Right kidney (tissue), 9 donors: ENCODE measurements at places on chromosomes 16 and 17.

DNA sequence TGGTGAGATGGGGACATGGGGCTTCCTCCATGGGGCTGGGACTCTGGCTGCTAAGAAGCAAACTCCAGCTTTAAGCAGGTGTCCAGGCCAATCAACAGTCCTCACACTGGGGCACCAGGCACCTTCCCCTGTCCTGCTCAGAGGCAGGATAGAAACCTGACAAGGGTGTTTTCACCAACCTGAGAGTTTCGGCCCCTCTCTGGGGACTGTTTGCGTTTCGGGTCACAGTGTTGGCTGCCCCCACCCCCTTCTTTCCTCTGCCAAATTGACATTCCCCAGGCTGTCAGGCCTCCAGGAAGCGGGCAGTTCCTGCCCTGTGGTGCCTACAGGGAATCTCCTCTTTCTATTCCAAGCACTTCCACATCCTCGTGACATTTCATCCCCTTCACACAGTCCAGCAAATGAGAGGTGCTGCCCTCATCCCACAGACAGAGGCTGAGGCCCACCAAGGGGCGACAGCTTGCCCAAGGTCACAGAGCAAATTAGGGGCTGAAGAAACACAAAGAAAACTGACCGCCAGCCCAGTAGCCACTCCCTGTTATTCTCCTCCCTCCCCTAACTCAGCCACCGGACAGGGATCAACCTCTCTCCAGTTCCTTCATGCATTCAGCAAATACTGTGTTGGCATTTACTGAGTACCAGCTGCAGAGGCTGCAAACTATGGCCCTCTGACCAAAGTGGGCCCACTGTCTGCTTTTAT lies 38.0 kb downstream of the MMP15 start:
- peak; percentile 37 for DNase-seq

DNA sequence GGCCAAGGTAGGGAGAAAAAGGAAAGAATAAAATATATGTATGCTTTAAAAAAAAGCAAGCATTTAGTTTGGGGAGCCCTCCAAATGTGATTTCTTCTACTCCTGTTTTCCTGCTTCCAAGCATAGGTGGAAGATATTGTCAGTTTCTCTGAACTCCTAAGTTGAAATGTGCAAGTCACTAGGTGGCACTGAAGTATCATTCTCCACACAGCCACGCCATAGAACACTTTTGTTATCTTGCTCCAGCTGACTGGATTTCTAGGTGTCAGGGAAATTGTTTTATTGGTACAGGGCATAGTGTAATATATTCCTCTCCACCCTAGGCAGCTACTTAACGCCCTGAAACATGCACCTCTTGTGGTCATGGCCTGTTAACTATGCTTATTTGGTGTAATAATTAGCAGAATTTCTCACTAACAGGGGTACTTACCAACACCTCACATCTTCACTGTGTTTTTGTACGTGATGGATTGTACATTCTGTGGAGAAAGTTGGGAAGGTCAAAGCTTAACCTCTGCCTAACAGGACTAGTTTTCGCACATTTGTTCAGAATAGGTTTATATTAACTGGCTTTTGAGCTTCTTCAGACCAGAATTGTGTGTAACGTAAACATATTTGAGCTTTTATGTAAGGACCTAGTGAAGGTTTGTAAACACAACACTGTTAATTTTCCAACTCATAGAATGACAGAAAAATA lies 69.3 kb downstream of the FTO start:
- peak; percentile 38 for DNase-seq

DNA sequence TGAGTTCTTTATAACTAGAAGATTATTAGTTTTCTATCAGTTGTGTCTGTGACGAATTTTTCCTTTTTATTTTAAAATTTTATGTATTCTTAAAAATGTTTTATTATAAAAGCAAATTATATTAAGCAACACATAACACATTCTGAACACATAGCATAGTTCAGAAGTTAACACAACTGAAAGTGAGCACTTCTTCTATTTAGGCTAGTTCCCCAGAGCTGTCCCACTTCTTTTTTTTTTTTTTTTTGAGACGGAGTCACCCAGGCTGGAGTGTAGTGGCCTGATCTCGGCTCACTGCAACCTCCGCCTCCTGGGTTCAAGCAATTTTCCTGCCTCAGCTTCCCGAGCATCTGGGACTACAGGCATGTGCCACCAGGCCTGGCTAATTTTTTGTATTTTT lies 37.7 kb upstream of the ALDH3A2 start:
- no peak for DNase-seq

- DNase-seq = no peak
These were observed 28.8 kb downstream of the SYT17 start for GRCh38 chr16:19196871-19197270.

GRCh38 chr17:16962804-16963203 lies 9.1 kb downstream of the TNFRSF13B start:
- no peak for DNase-seq

DNA sequence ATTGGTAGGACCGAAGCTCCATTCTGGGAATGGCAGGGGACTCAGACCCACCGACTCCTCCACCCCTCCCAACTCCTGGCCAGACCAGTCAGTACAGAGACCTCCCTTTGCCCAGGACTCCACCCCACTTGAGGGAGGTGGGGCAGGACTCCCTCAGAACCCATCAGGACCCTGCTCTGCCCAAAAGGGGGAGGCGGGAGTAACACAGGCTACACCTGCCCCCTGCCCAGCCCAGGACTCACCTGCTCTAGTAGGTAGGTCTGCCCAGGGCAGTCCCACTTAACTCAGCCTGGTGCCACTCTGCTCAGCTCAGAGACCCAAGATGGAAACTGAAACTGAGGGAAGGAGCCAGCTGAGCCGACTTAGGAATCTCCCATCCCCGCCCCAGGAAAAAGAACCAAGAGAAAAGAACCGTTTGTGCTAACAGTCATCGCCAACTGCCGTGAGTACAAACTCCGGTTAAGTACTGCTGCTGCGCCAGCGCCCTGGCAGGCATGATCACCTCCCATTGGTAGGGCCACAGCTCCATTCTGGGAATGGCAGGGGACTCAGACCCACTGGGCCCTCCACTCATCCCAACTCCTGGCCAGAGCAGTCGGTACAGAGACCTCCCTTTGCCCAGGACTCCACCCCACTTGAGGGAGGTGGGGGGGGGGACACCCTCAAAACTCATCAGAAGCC lies 503 bp downstream of the DHX58 start:
- DNase-seq = no peak

DNA sequence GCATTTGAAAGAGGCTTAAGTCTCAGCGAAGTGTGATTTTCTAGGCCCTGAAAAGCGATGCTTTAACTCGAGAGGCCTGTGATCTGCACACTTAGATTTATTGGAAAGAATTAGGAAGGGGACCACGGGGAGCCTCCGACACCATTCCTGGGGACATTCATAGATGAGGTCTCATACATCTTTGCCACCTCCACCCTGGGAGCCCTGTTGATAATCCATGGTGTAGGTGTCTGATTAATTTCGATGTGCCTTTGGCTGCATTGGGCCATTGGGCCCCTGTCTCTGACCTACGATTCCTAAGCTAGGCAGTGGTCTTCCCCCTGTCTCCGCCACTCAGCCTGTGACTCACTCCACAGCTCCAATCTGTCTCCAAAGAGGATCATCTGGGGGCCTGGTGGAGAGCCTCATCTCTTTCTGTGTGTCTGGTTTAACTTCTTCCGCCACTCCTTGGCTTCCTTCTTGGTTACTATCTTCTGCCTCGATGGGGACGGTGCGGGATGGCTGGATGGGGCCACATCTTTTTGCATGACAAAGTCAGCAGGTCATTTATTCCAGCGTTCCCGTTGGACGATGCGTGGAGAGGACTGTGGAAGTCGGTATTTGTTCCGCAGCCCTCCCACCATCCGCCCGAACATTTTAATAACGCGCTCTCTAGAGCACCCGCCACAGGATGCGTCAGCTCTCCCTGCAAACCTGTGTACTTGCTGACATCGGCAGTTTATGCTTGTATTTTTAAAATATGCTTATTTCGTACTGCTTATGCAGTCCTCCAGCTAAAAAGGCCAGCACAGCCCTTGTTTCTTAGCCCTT lies 109.3 kb downstream of the IRX3 start:
- DNase-seq = no peak

DNA sequence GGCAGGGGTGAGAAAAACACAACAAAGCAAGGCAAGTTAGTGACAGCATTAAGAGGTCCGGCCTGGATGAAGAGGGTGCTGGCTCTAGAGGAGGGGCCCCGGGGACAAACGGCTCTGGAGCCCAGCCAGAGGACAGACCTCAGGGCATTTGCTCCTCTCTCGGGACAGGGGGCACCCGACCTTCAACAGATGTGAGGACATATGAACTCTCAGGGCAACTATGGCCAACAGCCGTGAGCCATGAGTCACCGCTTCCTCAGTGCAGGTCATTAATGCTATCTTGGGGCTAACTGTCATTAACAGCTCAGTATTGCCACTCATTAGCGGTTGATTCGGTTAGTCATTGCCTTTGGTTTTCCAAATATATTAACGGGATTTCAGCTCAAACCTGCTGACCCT lies 9.7 kb upstream of the ARL5C start:
- no peak for DNase-seq

GRCh38 chr16:84378567-84378966 lies 10.2 kb downstream of the ATP2C2 start:
- no peak for DNase-seq

- no peak for DNase-seq
These were observed 7.1 kb downstream of the AKAP1 start for GRCh38 chr17:57092171-57092570.

DNA sequence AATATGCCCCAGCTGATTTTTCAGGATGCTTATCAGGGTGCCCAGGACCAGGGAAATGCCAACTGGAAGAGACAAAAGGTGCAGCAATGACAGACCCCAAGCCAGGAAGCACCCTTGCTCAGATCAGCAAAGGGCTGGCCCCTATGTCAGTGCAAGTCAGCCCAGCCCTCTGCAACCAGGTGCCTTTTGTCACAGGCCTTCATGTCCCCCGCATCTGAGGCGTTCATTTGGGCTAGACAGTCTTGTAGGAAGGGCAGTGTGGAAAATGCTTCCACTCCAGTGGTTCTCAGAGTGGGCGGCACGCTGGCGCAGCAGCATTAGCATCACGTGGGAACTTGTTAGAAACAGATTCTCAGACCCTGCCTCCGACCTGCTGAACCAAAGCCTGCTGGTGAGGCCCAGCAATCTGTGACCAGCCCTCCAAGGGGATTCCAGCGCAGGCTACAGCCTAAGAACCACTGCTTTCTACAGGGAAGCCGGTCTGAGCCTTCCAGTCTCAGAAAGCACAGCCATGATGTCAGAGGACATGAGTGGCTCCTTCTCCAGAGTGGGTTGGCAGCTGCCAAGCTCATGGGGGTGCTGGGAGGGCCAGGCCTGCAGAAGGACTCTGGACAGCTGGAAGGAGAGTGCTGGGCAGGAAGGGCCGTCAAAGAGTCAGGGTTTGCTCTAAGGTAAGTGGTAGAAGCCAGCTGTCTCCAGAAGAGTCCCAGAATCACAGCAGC lies 13.1 kb downstream of the SLC47A2 start:
- DNase-seq = peak; percentile 70

DNA sequence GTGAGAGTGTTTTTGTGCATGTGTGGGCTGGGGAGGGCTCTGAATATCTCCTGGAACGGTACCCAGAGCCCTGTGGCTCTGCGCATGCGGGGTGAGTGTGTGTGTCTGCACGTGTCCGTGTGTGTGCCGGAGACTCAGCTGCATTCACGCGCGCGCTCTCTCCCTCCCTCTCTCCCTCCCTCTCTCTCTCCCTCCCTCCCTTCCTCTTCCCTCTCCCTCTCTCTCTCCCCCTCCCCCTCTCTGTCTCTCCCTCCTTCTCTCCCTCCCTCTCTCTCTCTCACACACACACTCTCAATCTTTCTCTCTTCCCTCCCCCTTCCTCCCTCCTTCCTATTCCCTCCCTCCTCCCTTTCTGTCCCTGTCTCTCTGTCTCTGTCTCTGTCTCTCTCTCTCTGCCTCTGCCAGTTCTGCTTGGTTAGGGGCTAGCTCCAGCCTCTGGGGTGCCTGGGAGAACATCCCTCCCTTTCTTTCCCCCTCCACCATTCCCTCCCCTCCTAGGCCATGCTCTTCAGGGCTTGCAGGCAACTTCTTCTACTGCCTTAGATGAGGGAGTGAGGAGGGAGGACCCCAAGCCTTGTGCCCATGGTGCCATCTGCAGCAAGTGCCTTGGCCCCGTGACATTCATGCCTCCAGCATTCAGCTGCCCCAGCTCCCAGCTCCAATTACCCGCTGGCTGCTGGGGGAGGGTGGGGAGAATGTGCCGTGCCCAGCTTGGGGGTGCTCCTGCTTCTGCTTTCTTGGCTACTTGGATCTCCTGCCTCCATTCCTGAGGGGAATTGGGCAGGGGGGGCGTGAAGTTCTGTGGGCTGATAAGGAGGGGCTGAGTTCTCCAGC lies 6.4 kb downstream of the THRA start:
- DNase-seq = peak; percentile 85

DNA sequence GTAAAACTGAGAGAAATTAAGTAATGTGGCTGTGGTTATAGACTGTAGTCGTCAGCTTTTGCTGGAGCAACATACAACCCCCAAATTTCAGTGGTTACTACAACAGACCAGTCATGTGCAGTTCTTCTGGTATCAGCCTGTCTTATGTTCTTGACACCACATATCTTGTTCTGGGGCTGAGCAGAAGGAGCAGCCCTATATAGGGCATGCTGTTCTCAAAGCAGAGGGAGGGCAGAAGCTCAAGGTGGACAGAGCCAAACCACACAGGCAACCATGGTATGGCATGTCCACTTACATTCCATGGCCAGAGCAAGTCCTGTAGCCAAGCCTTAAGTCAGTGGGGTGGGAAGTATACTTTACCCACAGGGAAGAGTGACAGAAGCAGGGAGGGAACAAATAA lies 7.7 kb downstream of the PRKAR1A start:
- DNase-seq = no peak

DNA sequence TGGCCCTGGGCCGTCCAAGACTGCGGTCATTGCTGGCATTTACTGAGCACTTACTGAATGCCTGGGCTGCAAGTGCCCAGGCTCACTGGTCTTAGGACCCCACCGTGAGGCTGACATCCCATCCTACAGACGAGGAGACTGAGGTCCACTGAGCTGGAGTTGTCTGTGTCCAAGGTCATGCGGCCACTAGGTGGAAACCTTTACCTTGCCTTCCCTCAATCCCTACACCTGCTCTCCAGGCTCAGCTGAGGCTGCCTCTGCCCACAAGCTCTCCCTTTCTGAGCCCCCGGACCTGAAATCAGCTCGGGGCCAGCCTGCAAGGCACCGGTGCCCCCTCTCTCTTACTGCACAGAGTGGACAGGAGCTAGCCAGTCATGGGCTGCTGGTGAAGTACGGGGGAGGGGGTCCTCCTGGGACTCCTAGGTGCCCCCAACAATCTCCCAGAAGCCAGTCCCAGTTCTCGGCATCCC lies 1.5 kb downstream of the CASKIN1 start:
- DNase-seq = peak; percentile 44
